ENCODE measurements at places on chromosomes 5 and 9. TPM values are rescaled to one million over a fixed set of nuclear protein-coding genes. Genes with fewer than 3 reads are reported as not detected.
A peak's percentile ranks its signal among the peaks of the same experiment; 100 is the strongest.

GRCh38 chr9:1536522-1537170, 478.5 kb upstream of the SMARCA2 start:
- no peak for DNase-seq

The NXNL2 gene
- 3.1 TPM for total RNA-seq

DNA sequence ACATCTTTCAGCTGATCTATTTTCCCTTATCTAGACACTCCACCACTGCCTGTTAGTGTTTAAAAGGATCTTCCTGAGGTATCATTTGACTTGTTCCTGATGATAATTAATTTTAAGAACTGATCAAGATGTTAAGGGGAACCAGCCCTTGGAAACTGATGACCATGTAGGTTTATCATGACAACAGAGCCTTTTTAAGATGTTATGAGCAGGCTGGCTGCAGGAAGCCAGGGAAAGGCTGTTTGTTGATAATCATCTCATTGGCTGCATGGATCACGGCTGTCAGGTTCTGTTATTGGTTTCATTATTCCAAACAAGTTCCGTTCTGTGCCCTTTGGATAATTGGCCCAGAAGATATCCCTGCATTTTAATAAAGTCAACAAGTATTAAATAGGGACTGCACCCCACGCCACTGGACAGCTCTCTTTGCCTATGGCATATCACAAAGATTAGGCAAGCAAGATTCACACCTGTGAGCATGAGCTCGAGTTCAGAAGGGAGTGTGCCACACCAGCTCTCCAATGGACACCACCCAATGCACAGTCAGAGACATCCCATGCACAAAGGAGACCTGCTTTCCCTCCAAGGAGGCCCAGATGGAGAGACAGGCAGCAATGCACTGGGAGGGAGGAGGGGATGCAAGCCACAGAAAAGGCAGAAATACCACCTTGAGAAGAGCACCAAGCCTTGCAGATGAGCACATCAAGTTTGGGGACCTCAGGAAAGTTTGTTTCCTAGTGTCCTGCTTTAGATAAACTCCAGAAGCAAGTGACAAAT, 88.7 kb downstream of the SPOCK1 start:
- no peak for DNase-seq

The TSSK1B gene
- total RNA-seq, result not detected

GRCh38 chr9:107488375-107489143, 1.0 kb downstream of the KLF4 start:
- DNase-seq, result no peak

The NR5A1 gene
- not detected for total RNA-seq

GRCh38 chr9:7640231-7640630, 159.3 kb downstream of the DMAC1 start:
- DNase-seq, result no peak

DNA sequence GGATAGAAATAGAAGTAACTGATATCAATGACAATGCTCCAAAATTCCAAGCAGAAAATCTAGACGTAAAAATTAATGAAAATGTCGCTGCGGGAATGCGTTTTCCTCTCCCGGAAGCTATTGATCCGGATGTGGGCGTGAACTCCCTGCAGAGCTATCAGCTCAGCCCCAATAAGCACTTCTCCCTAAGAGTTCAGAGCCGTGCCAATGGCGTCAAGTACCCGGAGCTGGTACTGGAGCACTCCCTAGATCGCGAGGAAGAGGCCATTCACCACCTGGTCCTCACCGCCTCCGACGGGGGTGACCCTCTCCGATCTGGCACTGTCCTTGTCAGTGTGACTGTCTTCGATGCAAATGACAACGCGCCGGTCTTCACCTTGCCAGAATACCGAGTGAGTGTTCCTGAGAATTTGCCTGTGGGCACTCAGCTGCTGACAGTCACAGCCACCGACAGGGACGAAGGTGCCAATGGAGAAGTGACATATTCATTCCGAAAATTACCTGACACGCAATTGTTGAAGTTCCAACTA, 818 bp downstream of the PCDHGA10 start:
- DNase-seq, result no peak

GRCh38 chr9:113808391-113809358, 67.4 kb upstream of the ZNF618 start:
- DNase-seq, result peak; percentile 36

GRCh38 chr9:81245254-81245956, 443.9 kb downstream of the TLE1 start:
- no peak for DNase-seq

GRCh38 chr9:121839726-121840500, 188.5 kb downstream of the DAB2IP start:
- no peak for DNase-seq

- no peak for DNase-seq
These were observed 111.8 kb downstream of the LRRC70 start for GRCh38 chr5:62690421-62690820.

DNA sequence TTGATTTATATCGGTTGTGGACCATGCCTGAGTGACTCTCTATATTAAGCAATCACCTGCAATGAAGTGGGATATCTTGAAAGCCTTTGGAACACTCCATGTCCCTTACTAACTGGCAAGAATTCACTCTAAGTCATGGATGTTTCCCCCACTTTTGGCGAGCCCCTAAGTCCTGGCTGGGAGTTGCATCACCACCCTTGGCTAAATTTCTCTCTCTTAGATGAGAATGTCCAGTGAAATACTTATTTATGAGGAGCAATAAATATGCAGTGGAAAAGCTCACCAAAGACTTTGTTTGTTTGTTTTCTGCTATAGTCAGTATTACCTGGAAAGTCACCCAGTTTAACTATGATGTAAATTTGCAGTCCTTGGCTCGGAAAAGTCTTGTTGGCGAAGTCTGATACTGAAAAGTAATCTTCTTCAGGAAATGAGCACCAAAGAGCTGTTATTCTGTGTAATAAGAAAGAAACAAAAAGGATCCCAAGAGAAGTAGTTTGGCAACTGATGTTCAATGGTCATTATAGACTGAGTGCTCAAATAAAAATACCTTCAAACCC, 333.8 kb downstream of the DMRT2 start:
- DNase-seq, result no peak

- DNase-seq, result no peak
These were observed 950.4 kb downstream of the EFNA5 start for GRCh38 chr5:106720367-106720766.

GRCh38 chr9:124273427-124274160, 15.8 kb downstream of the NEK6 start:
- no peak for DNase-seq

DNA sequence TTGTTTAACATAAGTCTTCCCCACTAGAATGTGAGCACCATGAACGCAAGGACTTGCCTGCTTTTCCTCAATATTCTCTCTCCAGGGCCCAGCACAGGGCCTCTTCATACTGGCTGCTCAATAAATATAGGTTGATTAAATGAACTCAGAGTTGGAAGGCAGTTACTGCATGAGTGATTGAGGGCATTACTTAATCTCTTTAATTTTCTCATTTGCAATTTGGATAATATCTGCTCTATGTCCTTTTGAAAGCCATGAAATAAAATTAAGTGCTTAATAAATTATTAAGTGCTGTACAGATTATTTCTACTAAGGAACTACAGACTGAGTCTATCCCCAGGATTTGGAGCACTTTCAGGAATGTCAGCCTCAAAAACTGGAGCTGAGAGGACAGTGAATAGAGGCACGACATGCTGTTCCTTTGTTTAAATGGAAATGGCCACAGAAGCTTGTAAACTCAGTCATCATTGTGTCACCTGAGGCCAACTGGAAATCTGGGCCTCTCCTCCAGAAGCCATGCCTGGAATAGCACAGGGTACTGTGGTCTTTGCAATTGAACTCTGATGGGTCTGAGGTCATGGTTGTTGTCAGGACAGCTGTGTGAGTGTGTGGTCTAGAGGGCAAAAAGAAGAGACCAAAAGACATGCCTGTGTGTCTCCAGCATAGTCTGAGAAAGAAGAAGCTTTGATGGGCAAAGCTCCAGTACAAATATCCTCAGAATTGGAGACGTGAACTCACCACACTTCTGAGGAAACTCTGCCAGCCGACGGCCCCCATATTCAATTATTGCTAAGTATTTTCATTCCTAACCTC, 86.1 kb downstream of the SH3TC2 start:
- no peak for DNase-seq

The DMRTA1 gene
- total RNA-seq, result 0.14 TPM

DNA sequence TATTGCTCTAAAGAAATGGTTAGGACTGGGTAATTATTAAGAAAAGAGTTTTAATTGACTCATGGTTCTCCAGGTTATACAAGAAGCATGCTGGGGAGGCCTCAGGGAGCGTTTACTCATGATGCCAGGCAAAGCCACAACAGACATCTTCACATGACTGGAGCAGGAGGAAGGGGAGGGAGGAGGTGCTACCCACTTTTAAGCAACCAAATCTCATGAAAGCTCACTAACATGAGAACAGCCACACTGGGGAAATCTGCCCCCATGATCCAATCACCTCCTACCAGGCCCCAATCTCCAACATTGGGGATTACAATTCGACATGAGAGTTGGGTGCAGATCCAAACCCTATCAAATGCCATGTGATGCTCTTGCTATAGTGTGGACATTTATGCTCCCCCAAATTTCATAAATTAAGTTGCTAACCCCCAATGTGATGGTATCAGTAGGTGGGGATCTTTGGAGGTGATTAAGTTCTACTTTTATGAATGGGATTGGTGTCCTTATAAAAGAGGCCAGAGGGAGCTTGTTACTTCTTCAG, 773.6 kb upstream of the CDH10 start:
- no peak for DNase-seq

The RNF183 gene
- not detected for total RNA-seq

The PCDHB13 gene
- 0.23 TPM for total RNA-seq

GRCh38 chr9:90972057-90972456, 170.4 kb downstream of the SYK start:
- no peak for DNase-seq

DNA sequence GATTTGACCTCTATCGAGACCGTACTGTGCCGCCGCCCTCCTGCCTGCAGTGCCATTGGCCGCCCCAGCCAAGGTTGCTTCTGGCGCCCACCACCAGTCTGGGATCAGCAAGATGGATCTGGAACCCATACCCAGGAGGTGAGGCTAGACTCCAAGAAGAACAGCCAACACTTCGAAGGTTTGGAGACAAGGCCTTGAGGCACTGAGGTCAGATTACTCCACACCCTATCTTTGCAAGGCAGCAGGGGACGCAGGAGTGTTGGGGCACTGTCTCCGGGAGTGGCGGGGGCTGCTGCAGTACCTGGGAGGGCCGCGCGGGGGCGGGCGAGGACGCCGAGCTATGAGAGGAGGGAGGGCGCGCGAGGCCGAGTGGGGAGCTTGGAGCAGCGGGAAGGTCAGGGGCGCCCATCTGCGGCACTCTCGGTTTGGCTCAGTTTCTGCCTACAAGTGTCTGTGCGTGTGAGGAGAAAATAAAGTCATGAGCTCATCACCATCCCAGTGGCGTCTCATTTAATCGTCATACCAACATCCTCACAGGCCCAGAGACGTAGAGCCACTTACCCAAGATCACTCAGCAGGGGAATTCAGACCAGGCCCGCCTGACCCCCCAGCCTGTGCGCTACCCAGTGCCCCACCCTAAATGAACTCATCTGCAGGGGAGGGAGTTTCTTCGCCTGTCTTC, 20.5 kb upstream of the PSD2 start:
- DNase-seq, result no peak

The SPAAR gene
- 0.29 TPM for total RNA-seq

DNA sequence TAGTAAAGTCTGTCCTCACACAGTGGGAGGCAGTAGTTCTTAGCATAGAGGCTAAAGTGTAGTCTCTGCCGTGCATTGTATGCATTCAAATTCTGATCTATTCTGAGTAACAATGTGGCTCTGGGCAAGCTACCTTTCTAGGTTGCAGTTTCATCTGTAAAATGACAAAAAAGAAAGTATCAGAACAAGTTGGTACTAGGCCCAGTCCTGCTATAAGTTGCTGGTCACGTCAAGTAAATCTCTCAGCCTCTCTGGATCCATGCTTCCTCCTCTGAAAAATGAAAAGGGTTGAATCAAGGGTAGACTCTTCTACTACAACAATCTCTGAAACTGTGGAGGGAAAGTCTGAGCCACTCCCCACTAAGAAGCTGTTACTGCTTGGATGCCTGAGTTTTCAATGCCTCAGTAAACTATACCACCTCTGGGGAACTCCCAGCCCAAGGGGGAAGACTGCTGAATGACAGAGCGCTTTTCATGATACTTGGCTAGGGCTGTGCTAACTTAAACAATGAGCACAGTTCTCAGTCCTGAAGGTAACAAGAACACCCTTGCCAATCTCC, 34.5 kb upstream of the SPARC start:
- DNase-seq, result no peak

DNA sequence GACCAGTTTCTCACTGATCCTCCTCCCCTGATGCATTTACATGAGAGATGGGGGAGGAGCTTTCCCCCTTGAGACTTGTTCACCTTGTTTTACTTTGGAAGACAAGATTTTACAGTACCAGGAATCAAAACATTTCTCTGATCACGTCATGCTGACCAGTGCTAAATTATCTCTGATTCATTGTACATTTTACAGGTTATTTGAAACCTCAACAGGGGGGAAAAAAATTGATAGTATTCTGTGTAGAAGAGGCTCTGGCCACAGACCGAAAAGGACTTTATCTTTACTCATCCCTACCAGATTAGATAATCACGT, 133.9 kb downstream of the GRIA1 start:
- no peak for DNase-seq

- DNase-seq, result peak; percentile 40
These were observed 309.6 kb downstream of the EPB41L4A start for GRCh38 chr5:112109331-112110007.

DNA sequence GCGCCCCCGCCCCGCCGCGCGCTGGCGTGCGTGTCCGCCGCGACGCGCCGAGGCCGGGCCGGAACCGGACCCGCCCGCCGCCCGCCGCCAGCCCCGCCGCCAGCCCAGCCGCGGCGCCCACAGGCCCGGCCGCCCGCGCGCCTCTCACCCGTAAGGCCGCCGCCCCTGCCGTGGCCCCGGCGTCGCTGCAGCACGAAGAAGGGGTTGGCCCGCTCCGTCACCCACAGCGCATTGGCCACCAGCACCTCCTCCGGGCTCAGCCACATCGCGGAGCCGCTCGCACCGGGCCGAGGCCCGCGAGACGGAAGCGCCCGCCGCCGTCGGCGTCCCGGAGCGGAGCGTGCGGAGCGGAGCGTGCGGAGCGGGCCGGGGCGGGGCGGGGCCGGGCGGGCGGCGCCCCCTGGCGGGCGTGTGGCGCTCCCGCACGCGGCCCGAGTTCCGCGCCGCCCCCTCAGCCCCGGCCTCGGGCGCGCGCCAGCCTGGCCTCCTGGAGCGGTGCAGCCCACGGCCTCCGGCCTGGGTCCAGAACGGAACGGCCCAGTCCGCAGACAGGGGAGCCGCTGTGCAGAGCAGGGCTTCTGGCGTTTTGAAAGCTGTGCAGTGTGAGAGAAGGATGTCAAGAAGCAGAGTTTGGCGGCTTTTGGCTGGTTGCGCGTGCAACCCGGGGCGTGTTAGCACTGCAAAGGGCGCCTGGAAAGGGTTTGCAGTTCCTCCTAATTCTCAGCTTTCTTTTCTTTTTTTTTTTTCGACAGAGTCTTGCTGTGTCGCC, at the start of gene TBC1D9B:
TBC1D9B (minus strand) TSS at position 342 of the 769 bp plus-strand sequence; CDS start at position 266, 76 bp downstream.
- DNase-seq, result no peak

The HTR4 gene
- not detected for total RNA-seq

The TOPORS gene
- total RNA-seq, result 18.5 TPM

GRCh38 chr5:137220523-137220927, 278.6 kb downstream of the SPOCK1 start:
- peak; percentile 89 for DNase-seq

GRCh38 chr9:92641092-92641809, 28.7 kb downstream of the IPPK start:
- no peak for DNase-seq
